Mesothelial cell of epicardium (in vitro differentiated cells): ENCODE measurements at places on chromosomes 6 and 20. TPM values are rescaled to one million over a fixed set of nuclear protein-coding genes. Genes with fewer than 3 reads are reported as not detected.

- H3K36me3 ChIP-seq: peaks cover 7% of the 10 kb centered on the region
- no peak overlapping the region for H3K4me3 ChIP-seq
- H3K27ac ChIP-seq: peak overlapping the region; percentile 91
- DNase-seq: no peak
These were observed 6.8 kb downstream of the TMEM63B start for GRCh38 chr6:44133981-44134711.

GRCh38 chr6:139872665-139873064 is 498.2 kb upstream of the CITED2 start:
- H3K4me1 ChIP-seq: peaks cover 27% of the 10 kb centered on the region
- no peaks in the 10 kb centered on the region for H3K36me3 ChIP-seq
- no peak overlapping the region for H3K27ac ChIP-seq
- H3K4me3 ChIP-seq: no peak overlapping the region
- no peak for DNase-seq

GRCh38 chr6:45448417-45449389 is 71.0 kb upstream of the SUPT3H start:
- no peaks in the 10 kb centered on the region for H3K27me3 ChIP-seq
- peaks cover 36% of the 10 kb centered on the region for H3K4me1 ChIP-seq
- no peak for DNase-seq
- H3K4me3 ChIP-seq: no peak overlapping the region
- no peak overlapping the region for H3K27ac ChIP-seq
- no peaks in the 10 kb centered on the region for H3K36me3 ChIP-seq

DNA sequence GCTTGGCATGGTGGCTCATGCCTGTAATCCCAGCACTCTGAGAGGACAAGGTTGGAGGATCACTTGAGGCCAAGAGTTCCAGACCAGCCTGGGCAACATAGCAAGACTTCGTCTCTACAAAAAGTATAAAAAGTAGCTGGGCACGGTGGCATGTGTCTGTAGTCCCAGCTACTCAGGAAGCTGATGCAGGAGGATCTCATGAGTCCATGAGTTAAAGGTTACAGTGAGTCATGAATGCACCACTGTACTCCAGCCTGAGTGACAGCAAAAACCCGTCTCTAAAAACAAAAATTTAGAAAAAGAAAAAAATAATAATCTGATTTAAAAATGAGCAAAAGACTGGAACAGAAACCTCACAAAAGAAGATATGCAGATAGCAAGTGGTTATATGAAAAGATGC is 279.7 kb downstream of the RNGTT start:
- no peak overlapping the region for H3K4me3 ChIP-seq
- H3K27me3 ChIP-seq: no peaks in the 10 kb centered on the region
- H3K36me3 ChIP-seq: peaks cover 8% of the 10 kb centered on the region
- H3K27ac ChIP-seq: no peak overlapping the region

DNA sequence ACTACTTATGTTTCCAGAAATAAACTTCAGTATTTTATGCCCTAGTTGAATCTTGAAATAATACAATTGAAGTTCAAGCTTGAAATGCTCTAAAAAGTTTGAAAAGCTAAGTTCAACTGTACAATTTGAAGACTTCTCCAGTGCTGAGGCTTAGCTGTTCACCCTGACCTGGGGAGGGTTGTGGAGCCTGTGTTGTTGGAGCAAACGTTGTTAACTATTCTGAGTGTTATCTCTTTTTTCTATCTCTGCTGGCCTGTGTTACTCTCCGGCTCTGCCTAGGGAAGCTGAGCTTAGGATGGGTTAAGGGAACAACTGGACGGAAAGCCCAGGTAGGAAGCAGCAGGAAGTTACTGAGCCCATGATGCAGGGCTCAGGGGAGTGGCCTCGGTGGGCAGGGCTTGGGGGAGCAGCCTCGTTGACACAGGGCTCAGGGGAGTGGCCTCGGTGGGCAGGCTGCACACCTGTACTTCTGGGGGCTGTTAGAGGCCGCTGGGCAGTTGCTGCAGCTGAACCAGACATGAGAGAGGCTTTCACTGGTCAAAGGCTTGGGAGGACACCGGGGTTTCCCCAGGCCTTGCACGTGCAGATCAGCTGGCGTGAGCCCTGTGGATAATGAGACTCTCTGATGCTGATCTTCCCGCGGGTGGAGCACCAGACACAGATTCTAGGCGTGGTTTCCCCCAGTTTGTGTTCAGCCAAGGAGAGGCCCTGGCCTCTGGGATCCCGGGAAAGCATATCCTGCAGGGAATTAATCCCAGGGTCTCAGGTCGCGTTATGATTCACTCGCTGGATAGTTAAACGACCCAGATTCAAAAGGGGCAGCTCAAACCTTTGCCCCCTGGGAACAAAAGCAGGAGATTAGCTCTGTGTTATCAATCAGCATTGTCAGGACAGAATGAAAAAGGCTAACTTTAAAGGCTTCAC is 58.9 kb downstream of the ERMARD start:
- peaks cover 7% of the 10 kb centered on the region for H3K4me1 ChIP-seq
- peaks cover 23% of the 10 kb centered on the region for H3K27me3 ChIP-seq
- H3K27ac ChIP-seq: no peak overlapping the region

DNA sequence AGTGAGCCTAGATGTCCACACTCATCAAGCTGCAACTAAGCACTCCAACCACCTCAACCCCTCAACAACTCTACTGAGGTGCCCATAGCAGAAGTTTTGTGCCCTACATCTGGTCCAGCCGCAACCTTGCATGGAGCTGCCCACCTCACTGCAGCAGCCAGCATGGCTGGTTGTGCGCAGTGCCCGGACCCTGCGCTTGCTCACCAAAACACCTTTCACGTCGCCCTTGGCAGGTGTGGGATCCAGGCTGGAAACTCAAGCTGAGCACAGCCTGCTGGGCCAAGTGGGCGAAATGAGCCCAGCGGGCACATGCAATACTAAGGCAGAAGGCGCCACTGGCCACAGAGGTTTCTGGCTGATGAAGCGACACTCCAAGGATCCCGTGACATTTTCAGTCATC is 902.4 kb downstream of the TBC1D32 start:
- H3K27me3 ChIP-seq: no peaks in the 10 kb centered on the region
- no peaks in the 10 kb centered on the region for H3K36me3 ChIP-seq
- H3K4me3 ChIP-seq: no peak overlapping the region
- H3K4me1 ChIP-seq: no peaks in the 10 kb centered on the region

DNA sequence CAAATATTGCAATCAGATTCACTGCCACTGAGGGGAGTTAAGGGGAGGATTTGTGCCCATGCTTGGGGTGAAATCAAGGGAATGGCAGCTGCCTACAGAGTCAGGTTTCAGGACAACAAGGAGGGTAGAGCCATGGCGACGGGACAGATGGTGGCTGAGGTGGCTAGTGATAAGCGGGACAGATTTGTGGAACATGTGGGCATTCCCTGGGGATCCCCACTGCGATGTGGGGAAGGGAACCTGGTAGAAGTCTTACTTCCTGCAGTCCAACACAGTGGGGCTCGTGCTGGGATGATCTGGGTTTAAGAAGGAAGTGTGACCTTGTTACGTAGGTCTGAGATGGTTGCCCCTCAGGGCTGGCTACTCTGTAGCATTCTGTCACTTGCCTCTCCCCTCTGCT is 292.0 kb upstream of the JARID2 start:
- no peaks in the 10 kb centered on the region for H3K27me3 ChIP-seq
- H3K4me1 ChIP-seq: peaks cover 7% of the 10 kb centered on the region
- DNase-seq: no peak
- no peak overlapping the region for H3K4me3 ChIP-seq
- H3K27ac ChIP-seq: no peak overlapping the region
- peaks cover 3% of the 10 kb centered on the region for H3K36me3 ChIP-seq

GRCh38 chr6:83057705-83058321 is 7.8 kb downstream of the UBE3D start:
- H3K27ac ChIP-seq: no peak overlapping the region
- H3K4me1 ChIP-seq: no peaks in the 10 kb centered on the region
- H3K4me3 ChIP-seq: no peak overlapping the region

DNA sequence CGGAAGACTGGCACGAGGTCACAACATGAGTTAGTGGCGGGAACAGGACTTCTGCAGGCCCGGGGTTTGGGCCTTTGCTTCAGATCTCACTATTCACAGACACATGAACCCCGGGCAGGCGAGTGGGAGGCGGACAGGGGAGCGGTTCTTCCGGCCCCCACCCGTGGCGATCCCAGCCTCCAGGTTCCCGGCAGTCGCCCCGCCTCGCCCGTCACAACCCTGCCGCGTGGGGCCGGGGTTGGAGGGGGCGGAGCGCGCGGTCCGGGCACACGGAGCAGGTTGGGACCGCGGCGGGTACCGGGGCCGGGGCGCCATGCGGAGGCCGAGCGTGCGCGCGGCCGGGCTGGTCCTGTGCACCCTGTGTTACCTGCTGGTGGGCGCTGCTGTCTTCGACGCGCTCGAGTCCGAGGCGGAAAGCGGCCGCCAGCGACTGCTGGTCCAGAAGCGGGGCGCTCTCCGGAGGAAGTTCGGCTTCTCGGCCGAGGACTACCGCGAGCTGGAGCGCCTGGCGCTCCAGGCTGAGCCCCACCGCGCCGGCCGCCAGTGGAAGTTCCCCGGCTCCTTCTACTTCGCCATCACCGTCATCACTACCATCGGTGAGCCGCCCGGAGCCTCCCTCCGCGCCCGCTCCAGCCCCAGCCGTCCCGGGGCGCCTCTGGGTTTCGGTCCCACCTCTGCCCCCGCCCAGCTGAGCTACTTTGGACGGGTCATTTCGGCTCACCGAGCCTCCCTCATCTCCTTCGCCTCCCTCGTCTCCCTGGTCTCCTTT is at the start of gene KCNK15:
Gene KCNK15, plus strand, starts transcription at position 268 of the 769 bp plus-strand sequence. Its CDS starts 46 bp downstream, at position 314.
- DNase-seq: no peak
- no peaks in the 10 kb centered on the region for H3K36me3 ChIP-seq
- no peak within 1 kb of the TSS for H3K27ac ChIP-seq

DNA sequence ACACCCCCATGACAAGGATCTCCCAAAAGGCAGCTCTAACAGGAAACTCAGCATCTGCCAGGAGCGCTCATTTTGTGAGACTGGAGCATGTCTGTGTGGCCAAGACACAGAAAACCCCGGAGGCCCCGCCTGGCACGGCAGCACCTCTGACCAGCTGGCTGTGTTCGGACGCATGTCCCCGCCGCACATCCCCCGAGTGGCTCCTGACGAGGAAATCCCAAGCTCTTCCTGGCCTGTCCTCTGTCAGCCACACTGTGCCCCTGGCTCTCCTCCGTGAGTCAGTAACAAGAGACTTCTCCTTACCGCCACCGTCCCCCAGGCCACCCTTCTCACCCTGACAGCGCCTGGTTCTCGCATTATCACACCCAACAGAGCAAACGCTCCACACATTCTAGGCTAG is 14.4 kb downstream of the SLC2A4RG start:
- H3K36me3 ChIP-seq: peaks cover 1% of the 10 kb centered on the region
- H3K27me3 ChIP-seq: no peaks in the 10 kb centered on the region
- no peaks in the 10 kb centered on the region for H3K4me1 ChIP-seq
- no peak for DNase-seq
- H3K27ac ChIP-seq: no peak overlapping the region

DNA sequence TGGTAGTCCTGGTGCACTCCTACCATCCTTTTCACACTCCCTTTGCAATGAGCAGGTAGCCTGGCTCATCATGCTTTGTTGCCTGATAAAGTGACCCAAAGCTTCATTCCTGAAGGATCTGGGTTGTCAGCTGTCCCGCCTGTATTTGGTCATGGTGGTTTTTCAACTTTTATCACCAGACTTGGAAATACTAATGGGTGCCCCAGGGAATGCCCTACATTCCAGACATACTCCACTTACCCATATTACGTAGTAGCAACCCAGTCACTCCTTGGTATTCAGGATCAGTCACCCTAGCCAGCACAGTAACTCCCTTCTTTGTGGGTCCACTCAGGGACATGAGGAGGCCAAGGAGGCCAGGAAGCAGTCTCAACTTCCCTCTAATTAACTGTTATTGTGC is 199.2 kb downstream of the MAFB start:
- H3K4me1 ChIP-seq: no peaks in the 10 kb centered on the region
- no peak overlapping the region for H3K27ac ChIP-seq
- H3K4me3 ChIP-seq: no peak overlapping the region
- peaks cover 2% of the 10 kb centered on the region for H3K27me3 ChIP-seq
- H3K36me3 ChIP-seq: no peaks in the 10 kb centered on the region
- no peak for DNase-seq

DNA sequence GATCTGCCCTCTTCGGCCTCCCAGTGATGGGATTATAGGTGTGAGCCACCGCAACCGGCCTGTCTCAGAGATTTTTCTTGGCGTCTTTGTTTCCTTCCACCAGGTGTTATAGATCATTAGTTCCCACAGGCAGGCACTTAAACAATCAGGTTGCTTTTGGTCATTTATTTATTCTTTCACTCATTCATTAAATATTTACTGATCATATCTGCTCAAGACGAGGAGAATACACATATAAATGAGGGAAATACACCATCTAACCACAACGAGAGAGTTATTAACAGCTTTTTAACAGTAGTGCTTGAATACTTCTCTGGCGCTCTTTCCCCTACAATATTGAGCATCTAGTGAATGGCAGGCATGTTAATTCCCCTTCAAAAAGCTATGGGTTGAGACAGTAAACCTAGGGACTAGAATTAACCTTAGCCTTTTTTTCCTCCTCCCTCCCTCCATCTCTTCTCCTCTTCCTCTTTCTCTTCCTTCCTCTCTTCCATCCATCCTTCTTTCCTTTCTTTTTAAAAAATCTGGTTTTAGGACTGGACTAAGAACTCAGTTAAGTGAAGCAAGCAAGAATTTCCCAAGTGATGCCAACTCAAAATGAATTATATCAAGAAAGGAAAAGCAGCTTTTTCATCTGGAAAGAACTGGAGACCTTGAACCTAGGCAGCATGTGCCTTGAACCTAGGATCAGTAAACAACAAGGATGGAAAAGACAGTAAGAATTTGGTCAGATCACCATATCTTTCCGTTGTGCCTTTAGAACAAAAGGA is 41.1 kb upstream of the RFPL4B start:
- H3K27me3 ChIP-seq: no peaks in the 10 kb centered on the region
- no peak overlapping the region for H3K4me3 ChIP-seq
- peaks cover 7% of the 10 kb centered on the region for H3K4me1 ChIP-seq
- H3K36me3 ChIP-seq: no peaks in the 10 kb centered on the region
- H3K27ac ChIP-seq: no peak overlapping the region

- peaks cover 4% of the 10 kb centered on the region for H3K4me1 ChIP-seq
- H3K4me3 ChIP-seq: no peak overlapping the region
- no peaks in the 10 kb centered on the region for H3K27me3 ChIP-seq
- peak overlapping the region; percentile 22 for H3K27ac ChIP-seq
- H3K36me3 ChIP-seq: no peaks in the 10 kb centered on the region
These were observed 443.9 kb downstream of the CDKAL1 start for GRCh38 chr6:20978151-20978614.

DNA sequence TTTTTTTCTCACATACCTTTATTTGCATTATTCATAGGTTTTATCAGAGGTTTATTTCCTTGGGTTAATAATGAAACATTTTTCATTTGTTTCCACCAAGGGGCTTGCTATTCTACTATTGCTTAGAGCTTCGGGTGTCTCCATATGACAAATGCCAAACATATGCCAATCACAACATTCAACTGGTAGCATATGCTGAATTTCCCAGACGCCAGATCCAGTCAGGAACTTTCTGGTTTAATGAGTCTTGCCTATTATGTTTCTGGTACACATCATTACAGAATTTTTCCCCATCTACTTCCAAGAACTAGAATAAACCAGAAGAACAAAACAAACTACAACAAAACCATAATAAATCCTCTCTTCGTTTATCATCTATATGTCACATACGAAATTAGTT is 180.7 kb downstream of the PRKN start:
- no peak overlapping the region for H3K4me3 ChIP-seq
- no peak for DNase-seq
- H3K27ac ChIP-seq: no peak overlapping the region
- no peaks in the 10 kb centered on the region for H3K27me3 ChIP-seq
- H3K4me1 ChIP-seq: peaks cover 9% of the 10 kb centered on the region

LHFPL5 gene
- total RNA-seq: not detected in 3 replicates

SLA2 gene
- total RNA-seq: 0.16 to 0.18 TPM (median 0.18 TPM) in 3 replicates

BEND6 gene
- 6.6 to 8.1 TPM (median 7.6 TPM) in 3 replicates for total RNA-seq

CD40 gene
- total RNA-seq: 3.8 to 5.0 TPM (median 4.3 TPM) in 3 replicates

HUS1B gene
- total RNA-seq: 1.0 to 1.7 TPM (median 1.3 TPM) in 3 replicates

TSBP1 gene
- total RNA-seq: not detected in 3 replicates

ZDHHC14 gene
- 10.4 to 11.3 TPM (median 10.5 TPM) in 3 replicates for total RNA-seq

KCNK15 gene
- 0.16 to 0.27 TPM (median 0.20 TPM) in 3 replicates for total RNA-seq

SLC35B2 gene
- total RNA-seq: 33.4 to 38.2 TPM (median 37.1 TPM) in 3 replicates

FNDC1 gene
- total RNA-seq: 0.31 to 0.40 TPM (median 0.34 TPM) in 3 replicates
